Non-pigmented ciliary epithelial cell (primary cell): ENCODE measurements at places on chromosomes 3 and 15.

GRCh38 chr3:21599890-21600289, 151.1 kb downstream of the ZNF385D start:
- DNase-seq = no peak

- no peak for DNase-seq
Measured at GRCh38 chr3:114365909-114366308, 72.1 kb downstream of the TIGIT start.

DNA sequence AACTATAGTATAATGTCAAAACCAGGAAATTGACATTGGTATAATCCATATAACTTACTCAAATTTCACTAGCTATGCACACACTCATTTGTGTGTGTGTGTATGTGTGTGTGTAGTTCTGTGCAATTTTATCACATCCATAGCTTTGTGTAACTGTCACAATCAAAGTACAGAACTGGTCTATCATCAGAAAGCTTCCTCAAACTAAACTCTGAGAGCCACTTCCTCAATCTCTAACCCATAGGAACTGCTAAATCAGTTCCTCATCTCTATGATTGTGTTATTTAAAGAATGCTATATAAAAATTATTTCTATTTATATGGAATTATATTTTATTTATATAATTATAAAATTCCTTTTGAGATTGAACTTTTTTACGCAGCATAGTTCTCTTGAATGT, 18.1 kb downstream of the LNP1 start:
- DNase-seq = no peak

DNA sequence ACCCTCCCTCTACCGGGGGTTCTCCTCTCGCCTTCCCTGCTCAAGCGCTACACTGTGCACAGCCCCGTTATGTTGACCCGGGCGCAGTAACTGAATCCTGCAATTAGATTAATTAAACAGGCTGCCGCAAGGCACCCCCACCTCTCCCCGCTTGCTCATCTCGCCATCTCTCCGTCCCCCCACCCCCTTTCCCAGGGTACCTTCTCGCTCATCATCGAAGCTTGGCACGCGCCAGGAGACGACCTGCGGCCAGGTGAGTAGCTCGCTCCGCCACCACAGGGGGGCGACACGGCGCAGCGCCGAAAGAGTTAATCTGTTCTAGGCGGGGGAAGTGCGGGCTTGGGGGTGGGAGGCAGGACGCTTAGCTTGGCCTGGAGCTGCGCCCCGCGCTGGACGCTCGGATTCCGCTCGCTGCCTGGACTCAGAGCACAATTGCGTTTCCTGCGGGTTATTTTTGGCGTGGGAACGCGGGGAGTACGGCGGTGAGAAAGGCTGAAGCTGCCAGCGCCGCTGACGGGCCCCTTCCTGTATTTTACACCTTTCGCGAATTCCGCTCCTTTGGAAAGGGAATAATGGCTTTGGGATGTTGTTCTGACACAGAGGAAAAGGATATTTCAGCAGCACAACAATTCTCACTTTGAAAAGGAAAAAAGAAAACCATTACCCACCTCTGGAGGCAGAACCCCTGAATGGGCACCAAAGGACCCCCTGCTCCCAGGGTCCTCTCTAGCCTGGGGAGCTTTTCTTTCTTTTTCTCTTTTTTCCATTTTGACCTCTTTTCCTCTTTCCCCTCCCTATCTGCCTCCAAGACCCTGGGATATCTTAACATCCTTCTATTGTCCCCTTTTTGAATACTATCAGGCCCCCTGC, 1.5 kb downstream of the DLL4 start:
- no peak for DNase-seq

GRCh38 chr15:60442763-60443162, 36.2 kb downstream of the ICE2 start:
- DNase-seq = no peak

GRCh38 chr15:87686339-87686738, 570.2 kb downstream of the NTRK3 start:
- no peak for DNase-seq

DNA sequence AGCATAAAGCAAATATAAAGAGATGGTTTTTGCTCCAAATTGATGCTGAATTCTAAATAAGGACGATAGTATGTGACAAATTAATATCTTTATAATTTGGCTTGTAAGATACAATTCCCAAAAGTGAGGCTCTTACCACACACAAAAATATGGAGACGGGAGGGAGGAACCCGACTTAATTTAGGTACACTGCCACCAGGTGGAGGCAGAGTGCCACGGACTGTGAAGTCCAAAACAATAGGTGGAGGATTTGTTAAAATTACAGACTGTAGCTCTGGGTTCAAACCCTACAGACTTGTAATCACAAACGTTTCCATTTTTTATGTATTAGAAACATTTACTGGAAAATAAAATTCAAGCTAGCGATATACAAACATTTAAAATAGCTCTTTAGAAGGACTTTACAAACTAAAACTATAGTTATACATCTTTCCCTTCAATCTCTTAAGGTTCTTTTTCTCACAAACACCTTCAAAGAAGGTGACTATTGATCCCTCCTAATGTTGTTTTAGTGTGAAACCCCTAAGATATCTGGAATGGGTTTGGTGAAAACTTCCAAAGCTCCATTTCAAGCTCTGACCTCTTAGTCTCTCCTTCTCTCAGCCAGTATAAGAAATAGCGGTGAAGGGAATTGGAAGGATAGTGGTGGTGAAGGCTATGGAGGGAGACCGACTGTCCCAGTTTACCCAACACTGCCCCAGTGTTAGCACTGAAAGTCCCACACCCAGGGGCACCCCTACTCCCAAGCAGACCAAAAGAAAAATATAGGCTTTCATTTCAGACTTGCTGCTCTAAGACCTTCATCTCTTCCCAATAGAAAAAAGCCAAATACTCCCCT, 89.7 kb downstream of the AQP9 start:
- DNase-seq = no peak

DNA sequence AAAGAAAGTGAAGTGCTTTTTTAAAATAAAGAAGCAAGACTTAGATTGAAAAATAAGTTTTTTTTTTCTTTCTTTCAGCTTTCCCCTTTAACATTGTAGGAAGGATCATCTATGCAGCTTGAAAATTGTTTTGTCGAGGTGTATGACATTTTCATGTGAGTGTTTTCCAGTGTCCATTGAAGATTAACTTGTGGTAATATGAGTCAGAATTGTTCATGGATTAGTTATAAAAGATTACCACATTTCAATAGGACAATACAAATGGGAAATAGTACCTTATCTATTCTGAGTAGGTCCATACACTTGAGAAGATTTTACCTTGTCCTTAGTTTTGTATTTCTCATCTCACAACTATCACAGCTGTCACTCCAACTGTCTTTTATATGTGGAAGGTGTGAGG, 1234.7 kb downstream of the NSUN3 start:
- no peak for DNase-seq

- DNase-seq = no peak
Measured at GRCh38 chr15:44719293-44719999, 8.1 kb downstream of the B2M start.

GRCh38 chr15:101162701-101163483, 89.0 kb downstream of the CHSY1 start:
- DNase-seq = no peak

GRCh38 chr15:29986946-29987345, 95.8 kb upstream of the GOLGA8J start:
- no peak for DNase-seq

DNA sequence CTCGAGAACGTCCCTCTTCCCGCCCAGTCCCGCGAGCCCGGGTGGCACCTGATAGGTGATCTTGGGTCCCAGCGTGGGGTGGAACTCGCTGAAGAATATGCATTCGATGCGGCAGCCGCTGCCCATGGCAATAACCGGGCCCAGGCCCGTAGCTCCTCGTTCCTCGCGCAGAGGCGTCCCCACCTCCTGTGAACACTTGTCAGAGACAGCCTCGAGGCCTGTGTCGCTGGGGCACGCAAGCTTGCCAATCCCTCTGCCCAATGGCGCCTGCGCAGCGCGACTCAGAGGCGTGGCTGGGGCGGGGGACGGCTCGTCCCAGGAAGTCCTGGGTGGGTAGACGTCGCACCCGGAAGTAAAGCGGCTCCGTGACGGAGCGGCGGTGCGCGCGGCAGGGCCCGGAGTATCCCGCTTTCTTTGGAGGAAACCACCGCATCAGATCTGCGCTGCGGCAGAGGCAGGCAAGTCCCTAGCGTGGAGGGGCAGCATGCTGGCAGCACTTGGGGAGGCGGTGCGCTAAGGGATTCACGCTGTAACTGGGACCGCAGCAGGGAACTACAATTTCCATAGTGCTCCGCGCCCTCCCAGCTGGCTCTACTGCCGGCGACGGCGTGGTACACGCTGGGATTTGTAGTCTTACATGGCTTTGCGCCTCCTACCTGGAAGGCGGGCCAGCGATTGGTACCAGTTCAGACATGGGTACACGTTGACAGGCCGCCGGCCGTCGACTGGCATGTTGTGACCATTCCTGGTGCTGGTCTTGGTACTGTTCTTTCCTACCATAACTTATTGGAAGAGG, at the start of the genes CYB561D2 and NPRL2:
TSS of gene CYB561D2 (plus strand) at position 336 of the 796 bp plus-strand sequence. CDS start 572 bp downstream, outside the sequence.
TSS of gene NPRL2 (minus strand) at position 249 of the 796 bp plus-strand sequence. CDS start at position 126, 123 bp downstream.
- DNase-seq = peak; percentile 67

- no peak for DNase-seq
Measured at GRCh38 chr3:132047209-132047608, 12.4 kb upstream of the CPNE4 start.

GRCh38 chr3:174945951-174946350, 86.8 kb downstream of the NAALADL2 start:
- no peak for DNase-seq

GRCh38 chr15:69862540-69862939, 235.2 kb downstream of the TLE3 start:
- no peak for DNase-seq

GRCh38 chr15:99163271-99164062, 58.6 kb downstream of the SYNM start:
- no peak for DNase-seq
